ENCODE measurements at places on chromosomes 13 and 19. TPM values are rescaled to one million over a fixed set of nuclear protein-coding genes. Genes with fewer than 3 reads are reported as not detected.

DNA sequence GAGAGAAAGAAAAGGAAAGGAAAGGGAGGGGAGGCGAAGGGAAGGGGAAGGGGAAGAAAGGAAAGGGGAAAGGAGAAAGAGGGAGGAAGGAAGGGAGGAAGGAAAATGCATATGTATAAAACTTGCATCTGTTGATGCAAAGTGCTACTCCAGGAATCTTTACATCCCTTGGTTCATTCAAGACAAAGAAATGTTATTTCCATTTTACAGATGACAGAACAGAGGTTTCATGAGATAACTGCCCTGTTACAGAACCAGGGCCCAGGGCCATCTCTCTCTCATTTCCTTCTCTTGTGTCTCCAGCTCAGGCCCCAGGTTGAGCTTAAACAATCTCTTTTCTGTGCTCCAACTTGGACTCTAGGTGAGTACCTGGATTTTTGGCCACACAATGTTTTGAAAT lies 1.8 kb upstream of the SLC25A30 start:
- DNase-seq, result no peak

CYSLTR2 gene
- polyA plus RNA-seq, result 1.8 TPM

DNA sequence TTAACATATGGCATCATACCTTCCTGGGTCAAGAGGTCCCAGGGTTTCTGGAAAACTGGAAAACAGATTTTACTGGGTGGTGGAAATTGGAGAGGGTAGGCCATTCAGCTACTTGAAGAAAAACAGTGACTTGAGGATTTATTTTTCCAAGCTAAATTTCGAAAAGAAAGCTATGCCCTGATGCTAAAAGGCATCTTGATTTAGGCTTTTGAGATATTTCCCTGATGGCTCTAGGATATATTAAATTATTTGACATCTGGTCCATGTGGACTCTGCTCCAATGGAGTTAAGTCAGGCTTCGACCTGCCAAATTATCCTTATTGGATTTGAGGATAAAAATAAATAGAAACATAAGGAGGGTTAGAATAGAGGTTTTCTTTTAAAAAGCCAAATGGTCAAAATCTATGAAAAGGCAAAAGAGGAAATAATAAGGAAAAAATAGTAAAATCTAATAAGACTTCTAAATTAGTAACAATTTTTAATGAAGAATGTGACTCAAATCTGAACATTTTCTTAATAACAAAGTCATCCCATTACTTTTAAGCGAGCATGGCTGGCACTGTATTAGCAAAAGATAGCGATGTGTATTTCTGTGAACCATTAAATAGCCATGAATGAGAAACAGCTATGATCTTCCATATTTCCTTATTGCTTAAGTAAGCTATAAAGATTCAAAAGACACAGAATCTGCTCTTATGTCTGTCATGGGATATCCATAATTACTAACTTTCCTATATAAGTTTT lies 190.0 kb upstream of the MIR17HG start:
- DNase-seq, result no peak

DNA sequence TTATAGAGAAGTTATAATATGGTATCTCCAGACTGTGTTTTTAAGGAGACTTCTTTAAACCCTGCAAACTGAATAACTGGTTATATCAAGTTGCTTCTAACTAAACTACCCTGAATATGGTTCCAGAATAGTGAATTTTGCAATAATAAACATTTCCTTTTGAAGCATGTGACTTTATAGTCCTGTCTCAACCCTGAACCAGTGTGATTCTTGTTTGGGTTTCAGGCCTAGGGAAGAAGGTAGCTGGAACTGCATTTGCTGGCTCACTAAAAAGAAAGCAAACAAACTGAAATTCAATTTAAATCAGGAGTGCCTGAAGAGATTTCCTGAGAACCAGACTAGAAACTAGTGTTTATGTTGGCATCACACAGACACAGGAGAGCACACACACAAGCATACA lies 4.9 kb downstream of the ARHGEF7 start:
- no peak for DNase-seq

RETN gene
- polyA plus RNA-seq, result 0.74 TPM

- DNase-seq, result no peak
Measured at GRCh38 chr13:109794095-109794494, 7.7 kb upstream of the IRS2 start.

DNA sequence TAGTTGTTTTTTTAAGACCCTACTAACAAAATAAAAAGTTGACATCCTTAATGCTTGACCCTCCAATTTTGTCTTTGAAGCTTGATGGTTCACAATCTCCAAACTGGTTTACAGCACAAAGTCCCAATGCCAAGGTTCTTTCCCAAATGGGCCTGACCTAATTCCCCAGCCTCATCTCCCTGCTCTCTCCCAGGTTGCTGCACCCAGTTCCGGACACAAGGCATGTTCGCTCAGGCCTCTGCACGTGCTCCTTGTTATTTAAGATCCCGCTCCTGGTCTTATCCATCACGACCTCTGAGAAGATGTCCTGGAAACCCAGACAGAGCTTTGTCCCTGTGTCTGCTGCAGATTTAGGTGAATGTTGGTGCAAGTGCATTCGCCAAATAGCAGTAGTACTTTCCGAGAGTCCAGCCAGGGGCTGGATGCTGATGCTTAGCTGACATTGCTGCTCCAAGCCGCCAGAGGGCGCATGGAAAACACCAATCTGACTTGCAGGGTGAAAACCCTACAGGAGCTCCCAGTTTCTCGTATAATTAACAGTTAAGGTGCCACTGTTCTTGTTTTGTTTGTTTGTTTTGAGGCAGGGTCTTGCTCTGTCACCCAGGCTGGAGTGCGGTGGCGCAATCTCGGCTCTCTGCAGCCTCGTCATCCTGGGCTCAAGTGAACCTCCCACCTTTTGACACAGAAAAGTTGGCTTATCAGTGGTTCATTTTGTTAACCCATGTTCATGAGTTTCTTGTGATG lies 18.5 kb downstream of the LYPD3 start:
- peak; percentile 67 for DNase-seq

LILRA5 gene
- 0.54 TPM for polyA plus RNA-seq
